ENCODE measurements at places on chromosomes 7 and 10. TPM values are rescaled to one million over a fixed set of nuclear protein-coding genes. Genes with fewer than 3 reads are reported as not detected.

Gene GNAT3
- total RNA-seq, result not detected

Gene MGAM2
- 26.4 TPM for total RNA-seq

Gene FKBP6
- not detected for total RNA-seq

Gene PRXL2A
- 73.5 TPM for total RNA-seq

GRCh38 chr10:71218651-71219050, 6.3 kb downstream of the UNC5B start:
- H3K4me1 ChIP-seq, result no peaks in the 10 kb centered on the region
- no peak for DNase-seq
- H3K36me3 ChIP-seq, result no peaks in the 10 kb centered on the region

Gene ZNF783
- total RNA-seq, result 8.9 TPM

DNA sequence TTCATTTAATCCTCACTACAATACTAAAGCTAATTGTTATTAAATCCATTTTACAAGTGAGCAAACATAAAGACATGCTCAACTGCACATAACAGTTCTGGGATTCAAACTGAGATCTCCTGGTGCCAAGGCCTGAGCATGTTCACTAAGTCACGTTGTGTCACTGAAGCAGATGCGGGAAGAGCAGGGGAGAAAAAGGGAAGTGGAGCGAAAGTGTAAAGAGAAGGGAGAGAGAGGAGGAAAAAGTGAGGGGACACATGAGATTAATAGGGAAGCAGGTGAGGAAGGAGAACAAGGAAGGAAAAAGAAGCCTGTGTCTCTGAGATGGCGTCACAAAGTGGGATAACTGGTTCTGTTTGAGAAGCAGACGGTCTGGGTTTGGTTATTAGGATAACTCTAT, 38.9 kb upstream of the KAT6B start:
- H3K4me3 ChIP-seq, result no peak overlapping the region
- no peak for DNase-seq

GRCh38 chr10:124227055-124227975, 133.9 kb upstream of the CHST15 start:
- H3K36me3 ChIP-seq, result no peaks in the 10 kb centered on the region
- H3K4me3 ChIP-seq, result no peak overlapping the region
- no peaks in the 10 kb centered on the region for H3K4me1 ChIP-seq
- no peaks in the 10 kb centered on the region for H3K27me3 ChIP-seq
- DNase-seq, result no peak
- H3K27ac ChIP-seq, result no peak overlapping the region

Gene HEPACAM2
- 81.5 TPM for total RNA-seq

Gene CNPY1
- total RNA-seq, result not detected

- no peak overlapping the region for H3K4me3 ChIP-seq
- no peaks in the 10 kb centered on the region for H3K36me3 ChIP-seq
- no peaks in the 10 kb centered on the region for H3K27me3 ChIP-seq
- peak overlapping the region; percentile 41 for H3K27ac ChIP-seq
Measured at GRCh38 chr7:7321681-7322080, 139.3 kb downstream of the C1GALT1 start.

DNA sequence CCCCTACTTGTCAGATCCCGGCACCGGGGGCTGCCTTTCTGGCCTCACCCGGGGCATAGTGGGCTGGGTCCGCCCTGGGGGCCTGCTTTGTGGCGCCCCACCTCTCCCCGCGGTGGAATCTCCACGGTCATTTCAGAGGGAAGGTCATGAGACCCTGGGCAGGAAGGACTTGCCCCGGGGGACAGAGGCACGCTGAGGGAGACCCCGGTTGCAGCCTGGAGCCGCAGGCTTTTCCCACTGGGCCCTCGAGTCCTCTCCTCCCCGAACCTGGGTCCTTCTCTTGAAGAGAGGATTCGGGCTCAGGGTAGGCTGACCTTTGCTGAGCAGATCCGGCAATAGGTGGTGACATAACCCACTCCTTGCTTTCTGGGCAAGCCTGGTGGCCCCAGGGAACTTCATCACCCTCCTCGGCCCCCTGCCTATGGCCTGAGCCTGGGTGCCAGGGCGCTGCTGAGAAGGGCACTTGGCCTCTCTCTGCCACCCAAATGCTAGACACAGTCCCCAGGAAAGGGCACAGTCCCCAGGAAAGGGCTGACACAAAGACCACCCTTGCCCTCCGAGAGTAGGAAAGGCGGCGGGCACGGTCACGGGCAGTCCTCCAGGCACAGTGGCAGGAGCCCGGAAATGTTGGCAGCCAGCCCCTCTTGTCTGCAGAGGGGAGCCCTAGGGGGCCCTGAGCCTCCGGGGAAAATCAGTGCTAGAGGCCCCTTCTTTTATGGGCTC, 36.2 kb downstream of the FKBP6 start:
- DNase-seq, result no peak
- H3K4me3 ChIP-seq, result no peak overlapping the region
- no peaks in the 10 kb centered on the region for H3K4me1 ChIP-seq
- H3K27ac ChIP-seq, result no peak overlapping the region

Gene C10orf62
- total RNA-seq, result not detected

GRCh38 chr10:12499076-12499986, 150.0 kb downstream of the CAMK1D start:
- H3K4me3 ChIP-seq, result no peak overlapping the region
- no peaks in the 10 kb centered on the region for H3K27me3 ChIP-seq
- peaks cover 17% of the 10 kb centered on the region for H3K4me1 ChIP-seq
- H3K27ac ChIP-seq, result no peak overlapping the region
- no peak for DNase-seq
- H3K36me3 ChIP-seq, result no peaks in the 10 kb centered on the region

Gene NMT2
- total RNA-seq, result 14.4 TPM

- H3K36me3 ChIP-seq, result peaks cover 29% of the 10 kb centered on the region
- DNase-seq, result no peak
- H3K27me3 ChIP-seq, result no peaks in the 10 kb centered on the region
- no peak overlapping the region for H3K4me3 ChIP-seq
- H3K4me1 ChIP-seq, result no peaks in the 10 kb centered on the region
- no peak overlapping the region for H3K27ac ChIP-seq
Measured at GRCh38 chr7:5231811-5232484, 41.9 kb downstream of the WIPI2 start.

- no peaks in the 10 kb centered on the region for H3K4me1 ChIP-seq
- H3K27ac ChIP-seq, result no peak overlapping the region
- H3K27me3 ChIP-seq, result no peaks in the 10 kb centered on the region
- no peaks in the 10 kb centered on the region for H3K36me3 ChIP-seq
- no peak overlapping the region for H3K4me3 ChIP-seq
Measured at GRCh38 chr10:131744346-131744745, 156.5 kb upstream of the PPP2R2D start.

DNA sequence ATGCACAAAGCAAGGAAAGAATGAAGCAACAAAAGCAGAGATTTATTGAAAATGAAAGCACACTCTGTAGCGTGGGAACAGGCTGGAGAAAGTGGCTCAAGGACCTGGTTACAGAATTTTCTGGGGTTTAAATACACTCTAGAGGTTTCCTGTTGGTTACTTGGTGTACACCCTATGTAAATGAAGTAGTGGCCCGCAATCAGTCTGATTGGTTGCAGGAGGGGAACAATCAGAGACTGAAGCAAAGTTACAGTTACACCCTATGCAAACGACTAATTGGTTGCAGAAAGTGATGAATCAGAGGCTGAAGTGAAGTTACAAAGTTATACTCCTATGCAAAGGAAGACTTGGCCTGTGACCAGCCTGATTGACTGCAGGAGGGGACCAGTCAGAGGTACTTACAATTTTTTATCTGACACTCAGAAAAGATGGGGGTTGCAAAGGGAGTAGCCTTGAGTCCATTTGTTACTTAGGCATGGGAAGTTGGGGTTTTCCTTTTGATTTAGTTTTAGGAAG, 3.6 kb upstream of the MTPN start:
- peak; percentile 20 for DNase-seq
- H3K36me3 ChIP-seq, result no peaks in the 10 kb centered on the region
- H3K4me3 ChIP-seq, result no peak overlapping the region
- H3K27me3 ChIP-seq, result no peaks in the 10 kb centered on the region
- peak overlapping the region; percentile 45 for H3K27ac ChIP-seq
- no peaks in the 10 kb centered on the region for H3K4me1 ChIP-seq

GRCh38 chr10:121242741-121243608, 355.3 kb downstream of the FGFR2 start:
- H3K4me3 ChIP-seq, result no peak overlapping the region
- DNase-seq, result no peak
- no peaks in the 10 kb centered on the region for H3K27me3 ChIP-seq

DNA sequence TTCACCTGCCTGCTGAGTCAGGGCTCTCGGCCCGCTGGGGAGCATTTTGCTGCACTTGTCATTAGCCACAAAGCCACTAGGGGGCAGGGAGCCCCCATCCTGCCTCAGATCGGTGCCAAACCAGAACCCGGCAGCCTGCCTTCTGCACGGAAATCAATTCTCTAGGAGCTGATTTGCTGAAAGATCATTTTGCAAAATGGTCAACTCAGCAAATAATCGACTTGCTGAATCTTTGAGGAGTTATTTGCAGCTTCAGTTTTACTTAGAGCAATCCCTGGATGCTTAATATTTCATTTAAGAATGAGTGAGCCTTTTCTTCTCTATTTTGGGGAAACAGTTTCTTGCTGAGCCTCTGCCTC, 1.7 kb upstream of the GIMAP8 start:
- no peaks in the 10 kb centered on the region for H3K27me3 ChIP-seq
- peak overlapping the region; percentile 30 for H3K27ac ChIP-seq

DNA sequence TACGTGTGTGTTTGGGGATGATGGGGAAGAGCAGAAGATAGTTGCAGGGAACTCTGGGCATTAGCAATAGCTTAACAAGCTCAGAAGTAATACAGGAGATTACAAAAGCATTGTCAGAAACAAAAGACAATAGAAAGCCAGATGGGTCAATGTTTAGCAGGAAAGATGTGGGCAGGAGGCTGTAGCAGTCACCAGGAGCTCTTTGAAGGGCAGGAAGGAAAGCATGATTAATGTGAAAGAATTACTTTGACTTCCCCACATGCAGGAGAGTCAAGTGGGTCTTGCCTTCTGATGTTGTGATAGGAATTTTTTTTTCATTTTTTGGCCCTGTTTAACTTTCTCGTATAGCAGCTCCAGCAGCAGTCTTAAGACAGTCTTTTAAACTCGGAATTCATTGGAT, 6.0 kb upstream of the SMNDC1 start:
- DNase-seq, result no peak
- H3K27ac ChIP-seq, result no peak overlapping the region
- no peaks in the 10 kb centered on the region for H3K36me3 ChIP-seq
- no peak overlapping the region for H3K4me3 ChIP-seq
- no peaks in the 10 kb centered on the region for H3K27me3 ChIP-seq

Gene GPR37
- total RNA-seq, result 1.5 TPM

- no peak overlapping the region for H3K27ac ChIP-seq
- DNase-seq, result no peak
- peaks cover 33% of the 10 kb centered on the region for H3K27me3 ChIP-seq
- no peaks in the 10 kb centered on the region for H3K4me1 ChIP-seq
- H3K36me3 ChIP-seq, result no peaks in the 10 kb centered on the region
Measured at GRCh38 chr10:23173214-23174073, 18.7 kb upstream of the PTF1A start.
